ENCODE measurements at places on chromosomes 13 and 19. TPM values are rescaled to one million over a fixed set of nuclear protein-coding genes. Genes with fewer than 3 reads are reported as not detected.

Gene LILRA2
- total RNA-seq, result not detected

Gene DIAPH3
- total RNA-seq, result 40.9 TPM

Gene CCDC169
- total RNA-seq, result 2.5 TPM

Gene C5AR2
- not detected for total RNA-seq

Gene MUC16
- not detected for total RNA-seq

Gene VMAC
- 4.7 TPM for total RNA-seq

Gene CABP5
- not detected for total RNA-seq

Gene SHISA2
- 2.5 TPM for total RNA-seq

Gene OR1I1
- not detected for total RNA-seq

Gene MAB21L1
- total RNA-seq, result not detected

Gene IZUMO2
- total RNA-seq, result not detected

Gene ZNF555
- total RNA-seq, result 5.4 TPM

Gene FCER2
- total RNA-seq, result not detected

Gene ZNF426
- 16.1 TPM for total RNA-seq

Gene OSCAR
- total RNA-seq, result not detected

All from endothelial cell of umbilical vein (primary cell).